ENCODE measurements at places on chromosomes 5 and 9. TPM values are rescaled to one million over a fixed set of nuclear protein-coding genes. Genes with fewer than 3 reads are reported as not detected.

The ZNF300 gene
- 7.2 TPM for total RNA-seq

The UNC13B gene
- 18.3 TPM for total RNA-seq

DNA sequence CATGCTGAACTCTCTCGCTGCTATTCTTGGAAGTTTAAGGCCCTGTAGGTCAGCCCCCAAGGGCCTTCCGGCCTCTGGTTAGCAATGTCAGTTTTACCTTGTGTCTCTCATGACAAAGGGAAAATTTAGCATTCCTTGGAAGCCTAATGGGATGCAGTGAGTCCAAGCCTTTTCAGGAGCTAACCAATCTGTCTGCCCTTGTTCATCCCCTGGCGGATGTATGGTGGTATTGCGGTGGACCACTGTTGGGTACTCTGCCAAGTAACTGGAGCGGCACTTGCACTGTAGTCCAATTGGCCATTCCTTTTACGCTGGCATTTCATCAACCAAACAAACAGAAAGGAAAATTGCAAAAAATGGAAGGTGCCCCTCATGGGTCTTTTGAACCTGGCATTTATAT is 318.4 kb upstream of the NMUR2 start:
- DNase-seq: no peak

DNA sequence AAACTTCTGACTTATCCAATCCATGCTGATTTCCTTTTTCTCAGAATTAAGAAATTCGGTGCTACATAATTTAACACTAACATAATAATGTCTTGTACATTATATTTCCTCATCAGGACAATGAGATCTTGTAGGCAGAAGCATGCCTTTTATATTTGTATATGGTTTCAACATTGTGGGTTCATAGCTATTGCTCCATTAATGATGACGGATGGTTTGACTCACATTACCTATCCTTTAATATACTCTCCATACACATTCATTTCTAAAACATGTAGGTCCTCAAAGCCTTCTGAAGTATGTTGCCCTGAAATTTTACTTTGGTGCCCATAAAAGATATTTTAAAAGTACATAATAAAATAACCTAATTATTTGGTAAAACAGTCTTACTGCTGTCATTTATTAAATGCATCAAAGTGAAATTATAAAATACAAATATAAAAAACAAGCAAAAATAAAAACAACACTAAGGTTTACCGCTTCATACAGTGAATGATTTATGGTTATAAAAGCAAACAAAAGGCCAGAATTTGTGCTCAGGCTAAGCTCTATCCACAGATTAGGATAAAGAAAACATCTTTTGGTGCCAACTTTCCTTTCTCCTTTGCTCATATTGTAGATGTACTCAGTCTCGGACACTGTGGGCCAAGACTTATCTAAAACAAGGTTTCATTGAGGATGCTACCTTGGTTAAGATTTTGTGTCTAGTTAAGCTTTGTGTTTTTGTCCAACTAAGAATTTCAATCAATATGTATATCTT is 61.2 kb upstream of the GCNT4 start:
- no peak for DNase-seq

DNA sequence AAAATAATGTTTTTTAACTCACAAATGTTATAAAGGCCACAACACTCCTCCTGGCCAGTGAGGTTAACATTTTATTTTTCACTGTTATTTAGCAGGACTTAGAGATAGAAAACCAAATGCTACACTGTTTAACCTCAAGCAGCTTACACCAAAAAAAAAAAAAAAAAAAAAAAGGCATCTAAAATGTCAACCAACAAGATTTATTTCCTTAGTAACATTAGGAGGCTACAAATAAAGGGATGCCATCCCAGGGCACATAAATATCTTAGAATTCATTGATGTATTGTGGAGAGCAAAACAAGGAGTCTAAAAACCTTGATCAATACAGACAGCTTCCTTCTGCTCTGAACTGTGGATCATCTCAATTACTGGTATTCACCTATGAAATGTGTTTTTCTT is 53.7 kb downstream of the ELAVL2 start:
- no peak for DNase-seq

DNA sequence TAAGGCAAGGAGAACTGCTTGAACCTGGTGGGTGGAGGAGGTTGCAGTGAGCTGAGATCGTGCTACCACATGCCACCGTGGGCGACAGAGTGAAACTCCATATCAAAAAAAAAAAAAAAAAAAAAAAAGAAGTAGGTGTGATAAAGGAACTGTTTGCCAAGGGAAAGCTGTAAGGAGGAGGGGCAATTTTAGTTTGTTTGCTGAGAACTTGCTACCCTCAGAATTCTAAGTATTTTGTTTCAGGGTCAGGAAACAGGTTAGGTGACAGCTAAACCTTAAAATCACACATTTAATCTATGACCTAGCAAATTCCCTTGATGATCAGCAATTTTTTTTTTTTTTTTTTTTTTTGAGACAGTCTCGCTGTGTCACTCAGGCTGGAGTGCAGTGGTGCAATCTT is 7.2 kb upstream of the ARRDC3 start:
- DNase-seq: no peak

The PIP5KL1 gene
- 2.0 TPM for total RNA-seq

DNA sequence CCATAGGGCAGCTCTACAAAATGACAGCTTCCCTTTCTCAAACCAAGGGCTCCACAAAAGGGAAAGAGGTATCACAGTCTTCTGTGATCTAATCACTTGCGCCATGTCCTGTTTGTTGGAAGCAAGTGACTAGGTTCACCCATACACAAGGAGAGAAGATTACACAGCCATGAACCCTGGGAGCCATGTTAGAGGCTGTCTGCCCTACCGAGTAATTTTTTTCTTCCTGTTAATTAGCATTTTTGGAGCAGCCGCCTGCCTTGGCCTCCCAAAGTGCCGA is 33.2 kb upstream of the GOLPH3 start:
- no peak for DNase-seq

- DNase-seq: no peak
Observed at GRCh38 chr5:158172005-158172404, 313.1 kb upstream of the CLINT1 start.

DNA sequence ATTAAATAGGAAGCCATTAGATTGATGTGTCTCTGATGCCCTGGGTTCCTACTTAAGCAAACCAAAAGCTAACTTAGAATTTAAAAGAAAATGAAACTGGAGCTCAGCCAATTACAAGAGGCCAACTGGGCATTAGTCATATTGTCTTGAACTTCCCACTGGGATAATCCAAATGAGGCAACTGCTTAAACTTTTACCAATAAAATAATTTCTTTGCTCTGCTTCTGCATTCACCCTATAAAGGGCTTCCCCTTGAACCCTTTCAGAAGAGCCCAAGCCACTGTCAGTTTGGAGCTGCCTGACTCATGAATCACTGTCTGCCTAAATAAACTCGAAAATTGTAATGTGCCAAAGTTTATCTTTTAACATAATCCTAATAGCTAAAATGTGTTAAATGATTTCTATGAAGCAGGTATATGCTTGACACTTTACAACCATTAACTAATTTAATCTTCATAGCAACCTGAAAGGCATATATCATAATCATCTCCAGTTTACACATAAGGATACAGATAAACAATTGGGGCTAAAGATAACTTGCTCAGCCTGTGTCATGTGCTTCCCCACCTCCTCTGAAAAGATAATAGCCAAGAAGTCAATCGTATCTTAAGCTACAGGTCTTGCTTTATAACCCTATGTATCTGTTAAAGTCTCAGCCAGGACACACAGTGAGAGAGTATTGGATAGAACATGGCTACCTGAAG is 11.5 kb downstream of the GPR150 start:
- peak; percentile 90 for DNase-seq

The NUTM2F gene
- not detected for total RNA-seq

DNA sequence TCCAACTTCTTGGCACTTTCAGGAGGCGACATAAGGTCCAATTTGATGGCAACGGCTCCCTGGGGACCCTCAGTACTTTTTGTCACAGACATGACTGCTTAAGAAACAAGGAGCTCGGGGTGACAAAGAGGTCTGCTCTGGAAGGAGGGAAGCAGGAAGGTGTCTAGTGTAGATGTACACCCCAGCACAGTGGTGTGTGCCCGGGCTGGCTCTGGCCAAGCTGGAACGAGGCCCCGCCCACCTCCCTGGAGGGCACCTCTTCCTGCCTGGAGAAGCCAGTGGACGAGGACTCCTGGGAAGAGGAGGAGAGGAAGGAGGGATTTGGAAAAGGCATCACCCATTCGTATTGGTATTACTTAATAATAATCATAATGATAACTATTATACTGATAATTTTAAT is at the start of gene SLC36A2:
Gene SLC36A2 (minus strand): TSS at position 191 of the 400 bp plus-strand sequence. CDS start 99 bp downstream, at position 92.
- DNase-seq: no peak

The TAF11L12 gene
- not detected for total RNA-seq

GRCh38 chr9:34653151-34654072 is 1.4 kb downstream of the IL11RA start:
- no peak for DNase-seq

The LCN1 gene
- not detected for total RNA-seq

DNA sequence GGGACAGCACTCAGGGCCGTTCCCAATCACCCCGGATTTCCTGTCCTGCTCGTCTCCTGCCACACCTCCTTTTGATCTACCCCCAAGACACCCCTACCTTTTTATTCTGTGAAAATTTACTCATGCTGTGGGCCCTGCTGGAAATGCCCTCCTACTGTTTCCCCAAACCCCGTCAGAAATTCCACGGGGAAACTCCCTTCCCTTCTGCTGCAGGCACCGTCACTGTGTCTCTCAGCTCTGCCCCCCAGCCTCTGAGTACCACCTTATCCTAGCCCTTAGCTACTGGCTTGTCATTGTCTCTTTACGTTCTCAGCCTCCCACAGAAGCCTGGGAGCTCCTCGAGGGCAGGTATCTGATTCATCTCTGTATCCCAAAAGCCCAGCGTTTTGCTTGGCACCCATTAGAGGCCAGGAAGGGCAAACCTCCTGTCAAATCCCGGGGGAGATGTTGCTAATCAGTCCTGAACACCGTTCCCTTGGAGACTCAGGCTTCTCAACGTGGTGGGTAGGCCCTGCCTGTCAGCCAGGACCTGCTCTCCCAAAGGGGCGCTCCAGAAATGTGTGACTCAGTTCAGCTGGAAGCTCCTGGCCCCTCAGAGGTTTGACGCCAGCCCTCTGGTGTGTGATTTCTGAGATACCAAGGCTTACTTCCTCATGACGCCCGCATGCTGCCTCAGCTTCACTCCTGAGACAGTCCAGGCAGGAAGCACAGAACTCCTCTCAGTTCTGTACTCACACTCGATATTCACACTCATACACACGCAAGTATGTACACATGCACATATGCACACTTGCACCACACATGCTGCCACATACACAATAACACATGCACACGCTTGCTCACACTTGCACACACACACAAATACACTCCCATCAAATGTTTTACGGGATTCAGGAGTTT is 50.7 kb upstream of the GRHPR start:
- peak; percentile 14 for DNase-seq

The SLC6A18 gene
- total RNA-seq: not detected

DNA sequence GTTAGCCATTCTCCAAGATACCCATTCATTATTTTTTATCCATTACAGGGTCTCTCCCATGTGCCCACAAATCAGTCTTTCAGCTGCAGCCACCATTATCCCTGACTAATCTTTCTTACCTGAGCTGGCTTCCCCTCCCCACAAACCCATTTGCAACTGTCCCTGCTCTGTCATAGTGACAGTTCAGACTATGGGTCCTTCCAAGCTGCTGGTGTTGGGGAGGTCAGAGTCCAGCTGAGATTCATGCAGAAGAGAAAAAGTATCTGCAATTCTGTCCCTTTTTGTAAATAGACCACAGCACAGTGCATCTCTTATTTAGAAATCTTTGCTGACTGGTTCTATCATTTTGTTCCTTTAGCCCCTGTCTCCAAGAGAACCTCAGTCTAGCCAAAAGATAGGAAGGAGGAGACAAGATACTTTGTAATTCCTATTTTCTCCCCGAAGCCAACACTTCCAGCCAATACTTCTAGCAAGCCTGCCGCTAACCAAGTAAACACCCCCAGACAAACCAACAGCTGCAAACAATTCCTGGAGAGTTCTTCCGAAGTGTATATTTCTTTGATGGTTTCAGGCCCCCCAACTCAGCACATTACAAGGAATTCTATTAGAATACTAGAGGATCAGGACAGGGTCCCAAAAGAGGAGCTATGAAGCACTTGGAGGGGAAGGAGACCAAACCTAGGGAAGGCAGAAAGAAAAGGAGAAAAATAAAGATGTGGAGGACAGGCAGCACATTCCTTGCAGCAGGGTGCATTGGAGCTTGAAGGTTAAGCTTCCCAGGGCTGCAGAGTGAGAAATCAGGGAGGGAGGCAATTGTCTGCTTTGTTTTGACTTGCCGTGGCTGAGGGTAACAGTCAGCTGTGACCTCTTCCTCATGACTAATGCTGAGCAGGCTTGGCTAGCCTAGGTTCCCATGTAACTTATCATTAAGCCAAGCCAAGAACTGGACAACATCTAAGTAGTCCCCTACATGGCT is 148.5 kb downstream of the SGCD start:
- DNase-seq: peak; percentile 96

The PDCD1LG2 gene
- 18.3 TPM for total RNA-seq

The MSX2 gene
- total RNA-seq: 4.9 TPM

The SUSD3 gene
- total RNA-seq: not detected

The ABL1 gene
- total RNA-seq: 63.4 TPM

GRCh38 chr9:132854832-132855231 is 23.3 kb downstream of the AK8 start:
- DNase-seq: no peak

The CDKN2A gene
- 310 TPM for total RNA-seq

DNA sequence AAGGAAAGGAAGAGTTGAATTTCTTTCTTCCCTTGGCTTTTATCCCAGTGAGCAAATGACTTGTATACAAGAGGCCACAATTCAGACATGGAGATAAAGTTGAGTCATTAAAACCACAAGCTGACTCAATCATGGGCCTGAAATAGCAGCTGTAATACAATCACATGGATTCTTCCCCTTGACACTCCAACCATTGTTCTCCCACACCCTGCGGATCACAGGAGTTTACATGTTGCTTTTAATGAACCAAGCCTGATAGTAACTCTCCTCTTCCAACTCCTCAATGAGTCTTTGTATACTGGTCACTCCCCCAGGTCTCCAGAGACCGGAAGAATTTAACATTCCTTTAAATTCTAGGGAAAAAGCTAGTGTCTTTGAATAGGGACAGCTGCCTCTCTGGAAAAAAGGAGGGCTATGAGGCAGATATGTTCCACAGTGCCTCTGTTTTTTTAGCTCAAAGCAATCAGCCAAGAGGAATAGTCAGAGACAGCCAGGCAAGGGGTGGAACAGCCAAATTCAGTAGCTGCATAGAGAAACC is 32.4 kb downstream of the PCDHGC5 start:
- DNase-seq: peak; percentile 100

- DNase-seq: peak; percentile 72
Observed at GRCh38 chr5:68424799-68425537, 209.4 kb downstream of the PIK3R1 start.
